ENCODE measurements at places on chromosomes 16 and 17.

GRCh38 chr16:65305266-65305959, 183.6 kb upstream of the CDH11 start:
- no peak for DNase-seq

DNA sequence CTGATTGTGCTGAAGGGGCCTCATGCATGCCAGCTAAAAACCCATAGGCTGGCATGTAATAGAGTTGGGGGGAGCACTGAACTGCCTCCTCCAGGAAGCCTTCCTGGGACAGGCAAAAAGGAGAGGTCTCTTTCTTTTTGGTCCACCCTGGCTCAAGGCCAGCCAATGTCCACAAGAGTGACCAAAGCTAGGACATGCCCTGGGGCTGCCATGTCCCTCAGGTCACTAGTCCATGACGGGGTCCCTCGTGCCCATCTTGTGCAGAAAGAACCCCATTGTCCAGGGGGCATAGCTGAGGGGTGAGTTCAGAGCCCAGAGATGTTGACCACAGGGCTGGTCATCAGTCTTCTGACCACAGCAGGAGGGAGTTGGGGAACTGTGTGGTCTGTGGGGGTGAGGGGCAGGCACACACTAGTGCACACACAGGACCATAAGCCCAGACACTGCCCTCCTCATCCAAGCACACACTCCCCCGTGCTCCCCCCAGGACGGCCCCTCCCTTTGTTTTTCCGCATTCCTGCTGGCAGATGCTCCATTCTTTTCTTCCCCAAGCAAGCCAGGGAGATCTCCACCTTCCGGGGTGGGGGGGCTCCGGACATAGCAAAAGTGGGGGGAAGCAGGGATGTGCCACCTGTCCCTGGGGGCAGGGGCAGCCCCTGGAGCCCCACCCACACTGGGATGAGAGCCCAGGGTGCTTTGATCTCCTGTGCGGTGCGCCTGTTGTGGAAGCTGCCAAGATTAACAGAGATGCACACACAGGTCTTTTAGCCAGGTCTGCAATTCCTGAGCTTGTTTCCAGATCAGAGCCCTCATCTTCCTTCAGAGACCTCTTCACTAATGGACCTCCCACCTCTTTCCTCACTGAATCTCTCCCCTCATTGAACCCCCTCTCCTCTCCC, 25.2 kb upstream of the PHB1 start:
- DNase-seq, result no peak

- peak; percentile 68 for DNase-seq
Measured at GRCh38 chr16:89860747-89861304, 12.6 kb upstream of the TCF25 start.

- DNase-seq, result no peak
Measured at GRCh38 chr16:85181739-85182129, 69.5 kb upstream of the CIBAR2 start.

DNA sequence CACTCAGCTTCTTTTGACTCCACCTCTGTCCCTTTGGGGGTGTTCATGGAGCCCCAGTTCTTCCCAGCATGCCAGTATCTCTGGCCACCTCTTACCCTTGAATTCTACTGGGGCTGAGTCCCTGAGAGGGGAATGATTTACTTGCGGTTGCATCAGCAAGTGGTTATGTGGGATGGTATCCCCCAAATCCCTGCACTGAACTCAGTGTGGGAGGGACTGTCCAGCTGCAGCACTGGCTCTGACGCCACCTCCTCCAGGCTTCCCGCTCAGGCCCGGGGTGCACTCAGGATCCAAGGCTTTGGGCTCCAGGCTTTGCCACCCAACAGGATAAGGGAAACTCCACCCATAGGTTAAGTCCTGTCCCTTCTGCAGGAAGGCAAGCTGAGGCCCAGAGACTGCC, 21.1 kb upstream of the BRD7 start:
- DNase-seq, result no peak

Data from T-helper 2 cell (primary cell).